ENCODE measurements at places on chromosomes 12 and 14.

GRCh38 chr14:33433396-33433795, 494.7 kb downstream of the NPAS3 start:
- DNase-seq: no peak

DNA sequence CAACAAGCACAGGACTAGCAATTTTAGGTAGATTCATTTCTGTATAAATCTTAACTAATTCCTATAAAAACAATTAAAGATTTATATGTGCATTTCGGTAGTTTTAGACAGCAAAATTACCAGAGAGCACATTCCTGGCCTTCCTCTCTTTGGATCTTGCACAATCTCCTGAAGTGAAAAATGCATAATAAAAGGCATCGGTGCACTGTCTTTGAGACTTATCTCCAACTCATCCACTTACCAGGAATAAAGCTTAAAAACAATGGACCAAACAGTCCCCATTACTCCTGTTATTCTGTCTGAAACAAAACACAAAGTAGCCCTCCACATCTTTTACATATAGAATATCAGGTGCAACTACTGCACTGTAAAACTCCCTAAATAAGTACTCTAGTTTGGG, 69.3 kb downstream of the HECTD1 start:
- DNase-seq: no peak

DNA sequence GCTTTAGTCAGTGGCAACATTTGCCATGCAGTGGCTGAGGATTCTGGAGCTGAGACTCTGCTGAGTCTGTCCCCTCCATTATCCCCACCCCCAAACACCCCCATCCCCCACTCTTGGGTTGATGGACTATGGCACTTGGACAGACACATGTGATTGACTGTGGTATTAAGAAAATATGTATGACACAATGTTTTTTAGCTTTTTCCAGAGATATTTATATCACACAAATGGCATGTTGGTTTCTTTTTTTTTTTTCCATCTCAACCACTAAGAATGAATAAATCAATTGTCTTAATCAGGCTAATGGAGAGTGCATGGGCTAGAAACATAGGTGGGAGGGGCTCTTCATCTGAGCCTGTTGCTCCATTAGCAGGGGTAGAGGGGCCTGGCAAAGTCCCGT, 30.7 kb upstream of the MAP1LC3B2 start:
- no peak for DNase-seq

- no peak for DNase-seq
These were observed 95.2 kb downstream of the LGMN start for GRCh38 chr14:92653162-92653651.

- no peak for DNase-seq
These were observed 78.6 kb downstream of the SCARB1 start for GRCh38 chr12:124784871-124785572.

GRCh38 chr14:55336162-55336561, 64.9 kb downstream of the FBXO34 start:
- DNase-seq: no peak

- DNase-seq: no peak
These were observed 131.4 kb upstream of the CCDC175 start for GRCh38 chr14:59707778-59708561.

DNA sequence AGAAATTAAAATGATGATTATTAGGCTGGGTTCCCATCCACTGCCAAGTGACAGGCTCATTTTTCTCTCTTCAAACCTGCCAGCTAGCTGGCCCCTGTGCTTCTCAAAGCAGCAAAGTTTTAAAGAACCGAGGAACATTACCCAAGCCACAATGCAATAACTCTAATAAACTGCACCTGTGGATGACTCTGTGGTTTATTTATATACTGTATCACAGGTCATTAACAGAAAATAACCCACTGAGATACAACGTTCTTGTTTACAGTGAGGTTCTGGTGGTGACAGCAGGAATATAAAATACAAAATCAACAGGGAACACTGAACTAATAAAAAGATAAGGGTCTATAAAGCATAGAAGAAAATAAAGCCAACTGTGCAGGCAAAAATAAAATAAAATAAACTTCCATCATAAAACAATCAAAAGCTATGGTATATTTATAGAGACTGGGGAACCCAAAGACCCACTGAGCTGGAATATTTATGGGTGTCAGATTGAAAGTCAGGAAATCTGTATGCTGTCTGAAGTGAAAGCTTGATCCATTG, 472.9 kb downstream of the NOVA1 start:
- DNase-seq: no peak

- DNase-seq: no peak
These were observed 536.8 kb downstream of the MED13L start for GRCh38 chr12:115740586-115741155.

DNA sequence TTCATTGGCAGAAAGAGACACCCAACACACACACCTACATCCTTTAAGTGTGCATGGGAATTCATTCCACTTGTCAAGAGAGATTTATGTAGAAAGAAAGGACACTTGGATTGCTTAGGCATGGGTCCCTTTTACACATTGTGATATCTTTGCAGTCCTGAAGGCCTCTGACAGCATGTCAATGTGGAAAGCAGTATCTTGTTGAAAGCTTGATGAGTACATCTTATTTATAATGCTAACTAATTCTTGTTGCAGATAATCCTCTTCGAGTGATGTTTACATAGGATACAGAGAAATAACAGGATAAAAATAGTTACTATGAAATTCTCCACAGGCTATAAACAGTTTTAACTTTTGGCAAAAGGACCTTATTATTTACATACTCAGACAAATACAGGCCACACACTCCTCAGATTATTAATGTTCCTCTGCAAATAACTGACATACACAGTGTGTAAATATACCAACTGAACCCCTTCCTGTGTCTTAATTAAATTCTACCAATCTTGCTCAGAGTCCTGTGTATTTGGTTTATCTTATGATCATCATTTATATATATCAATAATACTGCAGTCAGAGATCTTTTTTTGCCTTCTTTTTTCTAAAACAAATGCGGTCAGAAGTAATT, 111.8 kb upstream of the DIO2 start:
- no peak for DNase-seq

DNA sequence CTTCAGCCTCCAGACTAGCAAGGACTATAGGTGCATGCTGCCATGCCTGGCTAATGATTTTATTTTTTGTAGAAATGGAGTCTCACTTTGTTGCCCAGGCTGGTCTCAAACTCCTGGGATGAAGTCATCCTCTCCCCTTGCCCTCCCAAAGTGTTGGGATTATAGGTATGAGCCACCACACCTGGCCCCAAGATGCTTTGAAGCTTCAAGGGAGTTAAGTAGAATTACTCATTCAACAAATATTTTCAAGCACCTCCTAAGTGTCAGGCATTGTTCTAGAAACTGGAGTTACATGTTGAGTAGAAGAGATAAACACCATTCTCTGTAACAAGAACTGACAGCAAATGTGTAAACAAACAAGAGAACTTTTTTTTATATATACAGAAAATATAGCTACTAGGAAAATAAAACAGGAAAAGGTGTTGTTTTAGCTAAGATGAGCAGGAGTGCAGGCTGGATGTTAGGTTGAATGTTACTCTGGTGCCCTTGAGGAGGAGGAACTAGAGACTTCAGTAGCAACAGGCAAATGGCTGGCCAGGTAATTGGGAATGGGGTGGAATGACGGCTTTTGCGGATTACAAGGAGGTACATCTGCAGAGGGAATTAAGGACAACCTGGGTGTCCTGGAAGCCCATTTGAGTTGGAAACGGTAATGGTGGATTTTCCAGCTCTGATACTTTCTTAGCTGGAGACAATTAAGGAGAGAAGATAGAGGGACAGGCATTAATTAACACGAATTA, 32.0 kb upstream of the CFAP54 start:
- DNase-seq: no peak

- no peak for DNase-seq
These were observed 11.9 kb upstream of the TMEM119 start for GRCh38 chr12:108609537-108610335.

GRCh38 chr12:90027889-90028634, 319.4 kb upstream of the ATP2B1 start:
- no peak for DNase-seq

- DNase-seq: no peak
These were observed 953 bp downstream of the MAPK1IP1L start for GRCh38 chr14:55052269-55052930.

DNA sequence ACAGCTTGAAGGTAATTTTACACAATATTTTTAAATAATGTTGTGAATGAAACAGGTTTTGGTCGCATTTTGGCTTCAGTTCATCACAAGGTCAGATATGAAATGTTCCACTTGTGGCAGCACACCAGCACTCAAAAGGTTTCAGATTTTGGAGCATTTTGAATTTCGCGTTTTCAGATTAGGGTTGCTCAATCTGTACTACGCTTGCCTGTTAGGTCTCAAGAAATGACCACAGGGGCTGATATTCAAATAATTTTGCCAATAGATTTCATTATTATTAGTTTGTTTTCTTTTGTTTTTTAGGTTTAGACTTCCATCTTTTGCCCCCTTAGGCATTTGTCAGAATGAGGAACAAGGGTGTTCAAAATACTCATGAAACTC, 29.8 kb downstream of the DICER1 start:
- DNase-seq: no peak

DNA sequence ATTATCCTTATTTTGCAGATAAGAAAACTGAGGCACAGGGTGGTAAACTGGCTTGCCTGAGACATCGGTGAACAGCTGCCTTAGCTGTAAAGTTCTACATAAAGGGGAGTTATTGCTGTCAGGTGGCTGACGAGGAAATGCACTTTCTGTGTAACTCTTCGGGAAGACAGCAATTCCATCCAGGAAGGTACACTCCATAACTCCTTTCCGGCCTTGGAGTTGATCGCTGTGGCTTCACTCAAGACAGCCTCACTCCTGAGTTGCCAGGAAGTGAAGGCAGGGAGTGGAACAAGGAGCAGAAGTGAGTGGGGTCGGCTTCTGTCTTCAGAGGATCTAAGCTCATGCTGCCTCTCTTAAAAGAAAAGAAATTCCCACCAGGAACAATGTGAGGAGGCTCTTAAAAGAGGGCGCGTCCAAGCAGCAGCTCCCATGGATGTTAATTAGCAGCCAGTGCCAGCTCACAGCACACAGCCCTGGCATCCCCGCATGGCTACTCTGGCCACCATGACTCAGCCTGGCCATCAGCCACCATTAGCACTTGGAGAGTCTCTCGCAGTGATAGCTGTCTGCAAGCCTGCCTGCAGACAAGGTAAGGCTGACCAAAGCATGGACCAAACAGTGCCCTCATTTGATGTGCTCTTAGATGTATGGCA, 60.3 kb downstream of the NUAK1 start:
- DNase-seq: no peak

DNA sequence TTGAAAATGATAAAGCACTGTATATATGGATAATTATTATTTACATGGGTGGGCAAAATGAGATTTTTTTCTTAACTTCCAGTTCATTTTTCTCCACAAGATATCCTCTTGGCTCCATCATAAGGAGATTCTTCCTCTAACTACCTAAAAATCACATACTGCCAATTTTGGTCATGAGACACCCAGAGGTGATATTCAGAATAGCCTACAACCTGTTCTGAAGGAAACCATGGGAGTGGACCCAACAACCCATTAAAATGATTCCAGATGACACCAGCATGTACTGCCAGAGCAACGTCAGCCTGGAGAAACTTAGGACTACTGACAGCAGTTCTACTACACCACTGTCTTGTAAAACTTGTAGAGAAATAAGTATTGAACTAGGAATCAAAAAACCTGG, 136.3 kb upstream of the TMPO start:
- no peak for DNase-seq

All from GM06990 (cell line).